ENCODE measurements at places on chromosomes 1 and 21.

DNA sequence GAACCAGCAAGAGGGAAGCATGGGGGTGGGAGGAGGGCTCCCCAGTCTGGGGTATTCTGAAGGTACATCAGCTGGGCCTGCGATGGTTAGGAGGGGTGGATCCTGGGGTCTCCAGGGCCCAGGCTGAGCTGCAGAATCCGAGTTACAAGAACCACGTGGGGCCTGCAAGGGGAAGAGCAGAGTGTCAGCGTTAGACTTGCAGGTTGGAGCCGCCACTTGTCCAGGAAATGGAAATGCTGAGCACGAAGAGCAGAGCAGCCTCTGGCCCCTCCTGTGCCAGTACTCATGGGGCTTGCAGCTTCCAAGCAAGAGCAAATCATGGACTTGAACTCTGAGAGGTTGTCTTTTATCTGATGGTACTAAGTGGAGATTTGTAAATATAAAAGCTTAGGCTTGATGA is 47.5 kb upstream of the COL6A1 start:
- no peak for DNase-seq

GRCh38 chr1:116066868-116067565 is 44.2 kb upstream of the MAB21L3 start:
- DNase-seq, result no peak

DNA sequence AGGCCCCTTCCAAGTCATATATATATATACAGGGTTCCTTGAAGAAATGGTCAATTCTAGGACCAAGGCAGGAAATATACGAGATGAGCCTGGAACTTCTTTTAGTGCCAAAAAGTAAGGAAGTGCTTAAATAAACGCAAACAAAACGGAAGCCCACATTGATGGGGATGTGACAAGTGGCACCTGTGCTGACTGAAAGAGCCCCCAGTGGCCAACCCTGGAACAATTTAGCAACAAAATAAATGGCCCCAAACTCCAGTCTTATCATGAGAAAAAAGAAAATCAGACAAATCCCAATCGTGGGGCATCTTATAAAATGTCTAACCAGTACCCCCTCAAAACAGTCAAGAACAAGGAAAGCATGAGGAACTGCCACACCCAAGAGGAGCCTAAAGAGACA is 17.7 kb downstream of the PLA2G5 start:
- DNase-seq, result no peak

- DNase-seq, result no peak
Measured at GRCh38 chr1:64039390-64039926, 164.0 kb upstream of the UBE2U start.

GRCh38 chr1:66374561-66375111 is 159.3 kb upstream of the SGIP1 start:
- no peak for DNase-seq

DNA sequence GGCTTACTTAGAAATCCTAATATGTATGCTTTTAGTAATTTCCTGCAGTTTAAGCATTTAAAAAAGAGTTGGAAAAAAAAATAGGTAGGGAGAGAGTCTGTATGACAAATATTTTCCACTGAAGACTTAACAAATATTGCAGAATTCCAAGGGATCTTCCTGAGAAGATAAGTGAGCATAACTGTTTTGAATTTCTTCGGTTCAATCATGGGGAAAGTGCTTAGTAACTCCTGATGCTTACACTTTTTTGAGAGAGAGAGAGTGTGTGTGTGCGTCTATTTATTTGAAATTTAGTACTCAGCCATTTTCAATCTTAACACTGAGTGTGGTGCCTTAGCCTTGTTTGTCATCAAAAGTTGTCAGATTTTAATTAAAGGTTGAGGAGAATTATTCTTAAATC is 18.5 kb downstream of the SON start:
- DNase-seq, result no peak

DNA sequence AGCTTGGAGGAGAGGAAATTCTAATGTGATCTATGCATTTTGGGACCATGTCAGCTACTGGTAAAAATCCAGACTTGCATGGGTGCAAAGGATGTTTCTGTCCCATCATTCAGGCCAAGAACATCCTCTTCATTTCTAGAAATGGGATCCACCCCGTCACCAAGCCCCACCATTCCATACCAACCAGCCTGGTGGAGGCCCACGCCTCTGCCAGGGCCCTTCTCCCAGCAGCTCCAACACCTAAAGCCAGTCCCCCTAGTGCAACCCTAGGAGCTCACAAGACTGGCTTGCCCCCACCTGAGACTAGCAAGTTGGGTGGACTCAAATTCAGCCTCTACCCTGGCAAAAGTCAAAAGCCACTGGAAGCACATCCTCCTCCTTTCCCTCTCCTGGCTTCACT is 1.9 kb downstream of the ARHGEF11 start:
- DNase-seq, result no peak
